Lower leg skin (tissue), 4 donors: ENCODE measurements at places on chromosomes 5 and 9.

DNA sequence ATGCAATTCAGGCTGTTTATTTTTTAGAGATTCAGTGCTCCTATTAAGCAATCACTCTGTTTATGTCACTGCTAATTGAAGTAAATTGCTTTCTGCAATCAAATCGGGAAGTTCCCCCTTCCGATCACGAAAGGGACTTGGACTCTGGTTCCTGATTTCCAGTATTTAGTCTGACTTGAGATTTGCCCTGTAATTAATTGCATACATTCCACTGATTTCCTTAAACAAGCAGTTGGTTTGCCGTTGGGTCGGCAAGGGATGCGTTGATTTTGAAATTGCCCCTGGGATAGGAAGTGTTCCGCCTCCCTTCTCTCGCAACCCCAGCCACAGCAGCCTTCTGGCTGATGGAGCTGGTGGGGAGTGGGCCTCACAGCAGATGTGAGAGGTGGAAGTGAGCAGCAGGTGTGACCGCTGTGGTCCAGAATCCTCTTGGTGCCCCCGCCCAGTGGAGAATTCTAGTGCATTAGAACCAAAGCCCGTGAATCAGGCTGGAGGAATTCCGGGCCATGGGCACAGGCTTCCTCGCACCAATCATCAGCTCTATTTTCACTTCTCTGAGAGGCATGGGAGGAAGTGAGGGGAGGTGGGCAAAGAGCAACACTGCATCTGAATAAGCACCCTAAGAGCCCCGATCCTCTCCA, 102.5 kb downstream of the SPRY4 start:
- no peak for DNase-seq

DNA sequence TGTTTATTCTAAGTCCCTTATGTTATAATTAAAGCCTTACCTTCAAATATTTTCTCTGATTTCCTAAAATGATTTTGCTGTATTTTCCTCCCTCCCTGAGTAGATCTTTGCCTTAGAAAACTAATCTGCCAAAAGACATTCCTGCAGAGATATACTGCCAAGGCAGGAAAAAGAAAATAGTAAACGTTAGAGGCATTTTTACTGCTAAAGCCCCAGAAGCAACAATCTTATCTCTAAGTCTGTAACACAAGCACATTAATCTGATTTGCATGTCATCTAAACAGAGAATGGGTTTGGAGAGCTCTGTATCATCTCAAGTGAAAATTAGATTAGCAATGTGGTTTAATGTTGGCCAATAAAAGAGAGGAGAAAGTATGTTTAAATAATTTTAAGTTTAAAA, 847.7 kb downstream of the MAT2B start:
- no peak for DNase-seq

GRCh38 chr5:149400304-149400703, 21.2 kb upstream of the IL17B start:
- DNase-seq = no peak

DNA sequence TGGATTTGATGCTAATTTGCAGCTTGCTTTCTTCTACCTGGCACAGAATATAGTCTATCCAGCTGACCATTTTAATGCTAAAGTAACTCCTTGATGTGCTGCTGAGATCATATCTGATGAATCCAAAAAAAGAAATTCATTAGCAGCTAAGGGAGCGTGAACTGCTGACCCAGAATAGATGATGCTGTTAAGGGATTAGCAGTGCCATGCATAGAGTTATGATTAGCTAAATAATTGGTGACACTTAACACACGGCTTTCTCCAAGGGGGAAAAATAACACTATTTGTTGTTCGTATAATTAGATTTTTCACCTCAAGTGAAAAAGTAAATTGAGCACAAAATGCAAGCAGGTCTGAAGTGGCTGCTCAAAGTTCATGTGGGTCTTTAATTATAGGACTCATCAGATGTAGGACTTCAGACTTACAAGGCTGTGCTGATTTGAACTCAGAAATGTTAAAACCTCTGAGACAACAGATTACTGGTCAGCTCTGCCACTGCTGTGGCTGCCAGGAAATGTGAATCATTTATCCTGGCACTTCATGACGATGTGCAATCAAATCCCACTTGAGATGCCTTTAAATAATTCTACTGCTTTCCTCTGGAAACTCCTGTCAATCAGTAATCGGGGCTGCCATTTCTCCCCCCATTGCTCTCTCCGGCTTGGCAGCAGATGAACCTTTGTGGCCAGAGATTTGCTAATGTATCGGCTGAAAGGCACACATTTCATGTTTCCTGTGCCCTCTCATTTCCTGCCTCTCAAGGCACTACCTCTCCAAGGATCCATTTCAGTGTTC, 291.6 kb upstream of the C9orf72 start:
- no peak for DNase-seq

- no peak for DNase-seq
Measured at GRCh38 chr9:121559183-121559582, 59.5 kb upstream of the GGTA1 start.

DNA sequence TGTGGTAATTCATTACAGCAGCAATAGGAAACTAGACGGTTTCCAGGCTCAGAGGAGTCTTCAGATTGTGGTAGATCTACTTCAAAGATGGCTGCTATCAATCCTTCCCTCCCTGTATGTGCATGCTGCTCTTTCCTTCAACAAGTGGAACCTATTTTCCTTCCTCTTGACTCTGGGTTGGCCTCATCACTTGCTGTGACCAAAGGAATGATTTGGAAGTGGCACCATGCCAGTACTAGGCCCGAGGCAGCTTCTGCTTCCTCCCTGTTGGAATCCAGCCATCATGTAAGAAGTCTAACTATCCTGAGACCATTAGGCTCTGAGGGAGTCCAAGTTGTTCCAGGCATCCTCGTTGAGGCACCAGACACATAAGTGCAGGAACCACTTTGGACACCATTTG, 46.5 kb upstream of the MCTP1 start:
- no peak for DNase-seq

GRCh38 chr9:137974746-137975526, 97.4 kb downstream of the CACNA1B start:
- DNase-seq = peak; percentile 78

DNA sequence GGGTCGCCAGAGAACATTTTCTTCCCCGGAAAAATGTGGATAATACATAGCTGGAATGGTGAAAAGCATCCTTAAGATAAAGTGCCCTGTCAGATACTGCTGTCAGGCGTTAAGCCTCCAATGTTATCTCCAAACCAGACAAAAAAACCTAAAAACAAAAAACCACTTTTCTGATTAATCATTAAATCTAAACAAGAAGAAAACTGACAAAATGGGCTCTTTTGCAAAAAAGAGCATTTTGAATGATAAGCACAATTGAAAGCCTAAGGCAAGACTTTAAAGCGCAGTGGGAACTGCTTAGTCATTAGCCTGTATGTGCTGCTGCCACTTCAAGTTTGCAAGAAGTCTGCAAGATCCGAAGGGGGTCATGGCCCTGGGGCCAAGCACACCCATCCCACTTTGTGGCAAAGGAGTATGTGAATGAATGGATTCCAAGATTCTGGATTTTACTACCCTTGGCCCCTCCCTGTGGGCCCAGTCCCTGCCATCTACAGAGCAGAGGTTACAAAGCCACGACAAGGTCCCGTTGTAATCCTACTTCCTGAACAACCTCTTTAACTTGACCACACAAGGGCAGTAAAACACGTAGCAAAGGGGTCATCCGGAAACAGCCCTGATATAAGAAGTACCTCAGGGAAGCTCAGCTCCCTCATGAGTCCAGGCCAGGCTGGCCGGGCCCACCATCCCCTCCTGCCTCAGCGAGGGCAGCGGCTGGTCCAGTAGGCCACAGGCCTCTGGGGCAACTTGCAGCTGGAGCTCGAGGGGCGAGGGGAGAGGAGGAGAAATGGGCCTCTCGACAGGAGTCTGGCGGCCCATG, 29.7 kb downstream of the SHB start:
- no peak for DNase-seq

- DNase-seq = no peak
Measured at GRCh38 chr5:172642926-172643871, 2.1 kb downstream of the NEURL1B start.

DNA sequence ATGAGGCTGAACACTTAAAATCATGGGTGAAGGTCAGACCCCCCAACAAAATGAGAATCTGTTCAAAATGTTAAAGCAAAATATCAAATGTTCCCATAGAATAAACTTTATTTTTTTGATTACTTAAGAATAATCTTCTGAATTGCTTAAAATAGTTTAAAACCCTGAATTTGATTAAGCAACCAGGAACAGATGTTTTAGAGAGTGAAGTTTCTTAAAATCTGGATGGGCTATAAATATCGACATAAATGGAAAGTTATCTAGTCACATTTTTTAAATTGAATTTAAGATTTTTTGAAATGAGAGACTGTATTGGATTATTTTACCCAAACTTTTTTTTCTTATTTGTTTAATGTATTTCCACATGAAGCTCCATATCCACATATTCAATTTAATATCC, 98.5 kb downstream of the ADAMTS12 start:
- no peak for DNase-seq

DNA sequence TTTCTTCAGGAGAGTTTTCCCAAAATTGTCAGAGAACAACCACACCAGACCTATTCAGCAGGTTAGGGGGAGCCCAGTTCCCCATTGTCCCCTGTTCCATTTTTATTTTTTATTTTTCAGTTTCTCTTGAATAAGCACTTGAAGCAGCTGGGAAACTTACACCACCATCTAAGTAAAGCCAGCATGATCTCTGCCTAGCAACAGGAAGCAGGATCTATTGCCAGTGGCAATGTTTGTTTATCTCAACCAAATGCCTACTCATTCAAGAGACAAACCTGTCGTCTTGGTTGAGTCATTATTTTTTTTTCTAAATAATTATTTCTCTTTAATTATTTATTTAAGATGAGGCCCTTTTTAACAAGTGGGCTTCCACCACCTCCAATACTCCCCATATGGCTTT, 379.3 kb downstream of the PLK2 start:
- no peak for DNase-seq

DNA sequence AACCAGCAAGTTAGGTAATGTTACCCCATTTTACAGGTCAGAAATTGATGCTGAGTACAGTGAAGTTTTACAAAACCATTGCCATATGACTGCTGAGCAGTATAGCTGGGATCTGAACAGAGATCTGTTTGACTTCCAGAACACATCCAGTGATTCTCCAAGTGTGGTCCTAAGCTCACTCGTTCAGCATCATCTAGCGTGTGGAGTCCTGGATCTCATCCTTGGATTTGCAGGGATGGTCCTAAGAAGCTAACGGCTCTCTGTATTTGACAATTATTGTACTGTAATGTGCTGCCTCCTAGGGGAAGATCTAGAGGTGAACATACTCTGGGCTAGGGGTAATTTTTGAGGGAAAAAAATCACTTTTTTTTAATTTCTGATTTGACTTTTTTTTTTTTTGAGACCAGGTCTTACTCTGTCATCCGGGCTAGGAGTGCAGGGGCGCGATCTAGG, 1.4 kb downstream of the SLC26A2 start:
- DNase-seq = no peak

DNA sequence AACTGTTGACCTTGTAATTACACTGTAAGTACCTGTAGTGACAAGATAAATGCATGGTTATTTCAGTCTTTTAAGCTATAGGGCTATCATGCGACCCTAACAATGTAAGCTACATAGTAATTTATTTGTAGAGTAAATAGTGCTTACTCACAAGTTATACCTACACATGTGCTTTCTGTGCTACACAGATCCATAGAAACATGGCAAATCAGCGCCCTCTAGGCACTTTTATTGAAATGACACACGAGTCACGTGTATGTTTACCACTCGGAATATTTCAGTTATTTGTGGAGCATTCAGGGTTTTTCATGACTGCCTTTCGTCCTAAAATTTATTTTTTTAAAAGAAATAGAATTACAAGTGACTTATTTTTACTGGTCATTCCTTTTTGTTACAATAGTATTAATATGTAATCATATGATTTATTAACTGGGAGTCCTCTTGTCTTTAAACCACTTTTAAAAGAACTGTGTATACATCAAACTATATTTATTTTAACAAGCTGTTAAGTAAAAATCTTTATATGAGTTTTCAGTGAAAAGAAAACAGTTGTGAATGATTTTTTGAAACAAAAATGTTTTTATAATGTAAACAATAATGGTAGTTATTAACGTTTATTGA, 1242.3 kb upstream of the WWC1 start:
- no peak for DNase-seq

GRCh38 chr9:19663570-19663969, 125.3 kb downstream of the SLC24A2 start:
- DNase-seq = no peak

DNA sequence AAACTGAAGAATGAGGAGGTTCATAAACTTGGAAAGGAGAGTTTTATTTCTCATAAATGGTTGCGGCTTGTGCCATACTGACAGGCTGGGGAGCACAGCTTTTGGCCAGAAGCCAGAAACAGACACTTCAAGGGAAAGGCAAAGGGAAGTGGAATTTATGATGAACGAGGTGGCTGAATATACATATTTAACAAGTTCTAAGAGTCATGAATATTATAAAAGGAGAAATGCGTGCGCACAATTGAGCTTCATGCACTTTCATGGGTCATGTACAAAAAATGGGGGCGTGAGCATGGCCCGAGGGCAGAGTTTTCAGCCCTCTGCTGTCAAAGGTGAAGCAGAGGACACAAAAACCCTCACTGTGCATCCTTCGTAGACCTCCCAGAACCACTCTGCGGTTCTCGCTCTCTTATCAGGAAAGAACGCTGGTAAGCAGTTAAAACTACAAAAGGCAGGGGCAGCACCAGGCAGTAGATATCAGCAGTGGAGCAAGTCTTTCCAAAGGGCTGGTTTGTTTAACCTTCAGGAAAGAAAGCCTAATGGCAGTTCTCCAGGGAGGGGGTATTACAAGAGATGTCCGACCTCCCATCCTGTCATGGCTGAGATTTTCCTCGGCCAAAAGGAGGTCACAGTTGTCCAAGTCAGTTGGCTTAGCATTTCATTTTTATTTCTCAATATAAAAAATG, 29.0 kb downstream of the AUH start:
- DNase-seq = no peak

GRCh38 chr9:93471124-93471523, 17.7 kb upstream of the FAM120AOS start:
- DNase-seq = no peak

GRCh38 chr5:116844015-116844414, 269.4 kb upstream of the SEMA6A start:
- no peak for DNase-seq

DNA sequence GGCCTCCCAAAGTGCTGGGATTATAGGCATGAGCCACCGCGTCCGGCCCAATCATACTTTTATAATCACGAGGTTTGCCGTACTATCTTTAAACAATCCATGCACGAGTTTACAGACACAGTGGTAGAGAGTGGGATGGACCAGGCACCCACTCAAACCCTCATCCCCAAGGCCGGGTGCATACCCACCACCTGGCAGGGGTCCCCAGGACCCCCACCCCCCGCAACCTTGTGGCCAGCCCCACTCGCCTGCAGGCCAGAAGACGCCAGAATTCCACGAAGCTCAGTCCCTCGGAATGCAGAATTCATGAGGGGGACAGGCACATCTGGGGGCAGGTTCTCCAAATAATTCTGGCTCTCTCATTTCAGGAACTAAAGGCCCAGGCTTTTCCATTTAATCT, 17.1 kb downstream of the NACC2 start:
- DNase-seq = no peak

DNA sequence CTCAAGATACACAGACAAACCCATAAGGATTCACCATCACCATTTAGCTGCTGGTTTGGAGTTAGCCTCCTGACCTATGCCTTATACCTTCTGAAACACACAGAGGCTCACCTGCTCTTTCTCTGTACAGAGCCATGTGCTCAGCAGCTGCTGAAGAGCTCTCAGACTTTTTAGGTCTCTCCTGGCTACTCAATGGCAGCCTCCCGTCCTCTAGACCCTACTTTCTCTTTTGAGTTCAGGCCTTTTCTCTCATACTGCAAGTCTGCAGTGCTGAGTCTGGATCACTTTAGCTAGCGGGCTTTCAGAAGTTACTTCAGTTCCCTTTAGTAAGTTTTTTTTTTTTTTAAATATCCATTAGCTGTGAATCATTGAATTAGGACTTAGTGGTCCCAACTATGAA, 25.7 kb downstream of the LVRN start:
- DNase-seq = no peak
